ENCODE measurements at places on chromosomes 11 and 22. TPM values are rescaled to one million over a fixed set of nuclear protein-coding genes. Genes with fewer than 3 reads are reported as not detected.

BTBD18 gene
- not detected for total RNA-seq

GRCh38 chr11:123885570-123885969 is at the start of gene TMEM225:
TMEM225 (minus strand) TSS chr11:123885670; CDS start chr11:123885425, 245 bp downstream.
- no peak for DNase-seq

GRCh38 chr11:117595440-117595839 is 201.6 kb downstream of the DSCAML1 start:
- DNase-seq, result no peak

NEFH gene
- 18.2 TPM for total RNA-seq

DNA sequence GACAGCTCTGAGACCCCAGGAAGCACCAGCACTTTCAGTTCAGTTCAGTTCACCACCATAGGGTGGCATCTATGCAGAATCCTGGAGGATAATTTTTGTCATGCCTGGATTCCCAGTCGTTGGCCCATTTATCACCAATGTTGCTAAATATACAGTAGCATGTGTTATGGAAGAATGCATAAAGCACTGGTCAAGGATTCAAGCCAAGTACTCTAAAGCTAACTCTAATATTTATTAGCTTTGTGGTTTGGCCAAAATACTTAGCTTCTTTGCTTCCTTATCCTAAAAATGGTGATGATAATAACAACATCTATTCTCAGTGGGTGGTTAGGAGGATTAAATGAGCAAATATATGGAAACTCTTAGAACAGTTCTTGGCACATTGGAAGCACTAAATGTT is 294.7 kb upstream of the ZC3H12C start:
- no peak for DNase-seq

- no peak for DNase-seq
These were observed 16.5 kb downstream of the SLC22A12 start for GRCh38 chr11:64607381-64607985.

Measured in endothelial cell (in vitro differentiated cells).